ENCODE measurements at places on chromosomes 2 and 18.

DNA sequence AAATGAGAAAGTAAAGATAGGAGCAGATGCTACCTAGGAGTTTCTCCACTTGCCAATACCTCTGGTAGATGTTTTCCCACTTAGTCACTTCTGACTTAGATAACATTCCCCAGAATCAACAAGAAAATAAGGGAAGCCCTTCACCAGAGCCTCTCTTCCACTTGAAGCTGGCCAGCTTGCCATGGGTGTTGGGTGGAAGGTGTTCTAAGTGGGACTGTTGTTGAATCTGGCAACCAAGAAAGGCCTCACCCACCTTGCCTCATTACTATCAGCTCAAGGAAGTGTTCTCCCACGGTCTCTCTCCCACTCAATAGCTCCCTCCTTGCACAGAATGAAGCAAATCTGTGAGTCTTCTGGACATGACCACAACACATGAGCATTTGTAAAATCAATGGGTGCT, 100.4 kb upstream of the REG3A start:
- DNase-seq, result no peak

GRCh38 chr2:151733771-151734672, at the start of gene NEB:
NEB (minus strand) TSS chr2:151734476; CDS start chr2:151733156, 1,320 bp downstream.
- DNase-seq, result no peak

- no peak for DNase-seq
Observed at GRCh38 chr2:173924285-173924684, 40.9 kb downstream of the SP3 start.

DNA sequence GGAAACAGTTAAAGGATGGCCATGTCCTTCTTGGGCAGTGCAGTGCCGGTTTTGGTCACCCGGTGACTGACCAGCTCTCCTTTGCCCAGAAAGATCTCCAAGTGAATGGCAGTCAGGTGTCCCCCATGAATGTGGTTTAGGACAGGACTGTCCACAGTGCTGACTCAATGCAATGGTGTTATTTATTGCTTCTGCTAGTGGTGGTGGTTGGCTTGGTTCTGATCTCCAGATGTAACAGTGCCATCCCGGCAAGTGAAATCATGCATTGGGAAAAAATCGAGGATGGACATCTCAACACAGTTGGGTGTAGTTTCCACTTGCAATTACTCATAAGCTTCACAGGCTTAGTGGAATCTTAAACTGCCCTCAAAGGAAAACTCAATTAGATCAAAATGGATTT, 81.9 kb downstream of the TGOLN2 start:
- no peak for DNase-seq

GRCh38 chr2:46937471-46937901, 21.9 kb upstream of the MCFD2 start:
- no peak for DNase-seq

DNA sequence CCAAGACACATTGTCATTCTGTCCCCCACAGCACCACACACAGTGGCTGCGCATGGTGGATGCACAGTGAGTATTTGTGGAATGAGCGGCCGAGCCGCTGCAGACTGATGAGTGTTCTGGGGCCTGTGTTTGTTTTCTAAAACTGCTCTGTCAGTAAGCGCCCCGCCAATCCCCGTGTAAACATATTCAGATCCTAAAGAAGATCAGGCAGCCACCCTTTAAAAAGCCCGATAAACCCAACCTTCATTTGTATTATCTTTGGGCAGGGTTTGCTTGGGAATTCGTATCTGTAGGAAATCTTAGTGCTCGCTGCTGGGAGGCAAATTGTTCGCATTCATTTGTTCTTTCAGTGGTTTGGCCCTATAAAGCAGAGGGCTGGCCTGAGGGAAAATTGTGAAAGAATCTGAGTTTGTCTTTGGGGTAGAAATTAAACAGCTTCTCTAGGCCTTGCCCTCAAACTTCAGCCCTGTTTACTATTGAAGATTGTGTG, 68.6 kb downstream of the TGOLN2 start:
- DNase-seq, result no peak
